Activated CD4-positive, alpha-beta T cell treated with anti-CD3 and anti-CD28 coated beads, Interleukin-2, amount 50 U/mL, for 24 hours (primary cell): ENCODE measurements at places on chromosomes 3 and 15.

DNA sequence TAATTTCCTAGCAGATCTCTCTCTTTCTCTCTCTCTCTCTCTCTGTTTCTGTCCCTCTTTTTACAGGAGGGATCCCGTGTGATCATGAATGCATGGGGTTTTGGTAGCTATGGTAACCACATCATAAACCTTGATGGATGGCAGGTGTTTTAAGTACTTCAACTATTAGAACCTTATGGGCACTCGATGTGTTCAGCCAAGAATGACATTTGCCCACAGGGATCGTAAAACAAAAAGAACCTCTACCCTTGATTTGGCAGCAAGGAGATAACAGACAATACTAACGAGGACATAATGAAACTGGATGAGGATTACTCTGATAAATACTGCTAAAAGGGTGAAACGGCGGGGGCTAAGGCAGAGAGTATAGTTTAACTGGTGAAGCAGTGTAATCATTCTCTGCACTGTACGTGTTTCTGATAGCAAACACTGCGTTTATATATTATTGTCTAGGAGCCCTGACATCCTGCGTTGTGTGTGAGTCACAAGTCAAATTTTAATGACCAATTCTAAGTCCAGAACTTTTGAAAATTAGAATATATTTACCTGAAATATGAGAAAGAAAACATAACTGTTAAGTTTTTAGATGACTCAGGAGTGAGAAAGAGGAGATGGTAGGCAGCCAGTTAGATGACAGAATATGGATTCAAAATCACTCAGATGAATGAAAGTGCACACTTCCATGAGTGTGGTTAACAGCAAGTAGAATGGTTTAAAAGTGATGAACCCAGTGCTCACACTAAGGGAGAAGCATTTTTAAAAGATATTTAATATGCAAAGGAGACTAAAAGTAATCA lies 80.3 kb downstream of the OTOL1 start:
- DNase-seq = no peak

GRCh38 chr3:192188218-192188835 lies 539.0 kb downstream of the FGF12 start:
- DNase-seq = no peak

- no peak for DNase-seq
Measured at GRCh38 chr15:22925875-22926274, 54.3 kb downstream of the CYFIP1 start.

DNA sequence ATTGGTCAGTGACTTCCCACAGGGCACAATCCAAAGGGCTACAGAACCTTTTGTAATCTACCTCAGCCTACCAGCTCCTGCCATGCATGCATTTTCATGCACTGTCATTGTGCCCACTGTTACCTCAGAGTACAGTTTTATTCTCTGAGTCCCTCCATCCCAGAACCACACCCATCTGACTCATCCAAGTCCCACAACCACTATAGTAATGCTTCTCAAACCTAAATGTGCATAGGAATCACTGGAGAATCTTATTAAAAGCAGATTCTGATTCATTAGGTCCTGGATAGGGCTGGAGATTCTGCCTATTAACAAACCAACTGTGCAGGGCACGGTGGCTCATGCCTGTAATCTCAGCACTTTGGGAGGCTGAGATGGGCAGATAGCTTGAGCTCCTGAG lies 3.7 kb upstream of the B3GALNT1 start:
- DNase-seq = no peak

DNA sequence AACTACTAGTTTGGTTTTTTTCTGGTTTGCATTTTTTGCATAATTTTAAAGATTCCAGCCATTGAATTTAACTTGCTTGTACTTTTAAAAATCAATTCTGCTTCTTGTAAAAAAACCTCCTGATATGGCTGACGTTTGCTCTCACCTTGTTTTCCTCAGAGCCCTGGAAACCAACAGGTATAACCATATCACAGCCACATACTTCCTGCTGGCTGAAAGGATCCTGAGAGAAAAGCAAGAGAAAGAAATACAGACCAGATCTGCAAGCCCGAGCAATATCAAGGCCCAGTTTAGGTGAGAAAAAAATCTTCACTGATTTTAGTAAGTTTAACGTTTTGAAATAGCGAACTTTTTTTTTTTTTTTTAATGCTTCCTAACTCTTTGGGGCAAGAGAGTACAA lies 56.8 kb downstream of the SNRK start:
- DNase-seq = no peak

- no peak for DNase-seq
Measured at GRCh38 chr3:139468399-139468798, 7.9 kb downstream of the RBP2 start.

DNA sequence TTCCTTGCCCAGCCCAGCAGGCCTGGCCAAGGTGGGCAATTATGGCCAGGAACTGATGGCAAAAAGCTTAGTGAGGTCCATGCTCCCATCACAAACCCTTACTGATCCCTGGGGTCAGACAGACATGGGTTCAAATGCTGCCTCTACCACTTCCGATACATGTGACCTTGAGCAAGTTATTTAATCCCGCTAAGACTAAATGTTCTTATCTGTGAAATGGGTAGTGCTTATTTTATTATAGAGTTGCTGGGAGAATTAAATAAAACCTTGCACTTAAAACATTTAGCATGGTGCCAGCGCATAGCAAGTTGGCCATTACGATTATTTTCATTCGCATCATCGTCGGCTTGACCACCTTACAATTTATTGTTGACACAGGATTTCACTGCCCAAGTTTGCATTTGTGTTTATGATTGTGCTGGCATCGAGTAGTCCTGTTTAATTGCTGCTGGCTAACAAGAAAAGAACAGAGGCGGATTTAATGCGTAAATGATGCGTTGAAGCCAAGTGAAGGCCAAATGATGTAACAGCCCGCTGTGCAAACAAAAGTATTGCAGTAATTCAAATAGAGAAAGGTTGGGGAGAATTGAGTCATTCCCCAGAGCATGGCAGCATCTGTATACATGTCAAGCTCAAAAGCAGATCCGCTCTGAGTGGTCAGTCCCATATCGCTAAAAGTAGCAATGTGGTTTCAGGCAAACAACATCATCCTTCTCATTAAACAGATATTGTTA lies 7.3 kb upstream of the FURIN start:
- DNase-seq = no peak

DNA sequence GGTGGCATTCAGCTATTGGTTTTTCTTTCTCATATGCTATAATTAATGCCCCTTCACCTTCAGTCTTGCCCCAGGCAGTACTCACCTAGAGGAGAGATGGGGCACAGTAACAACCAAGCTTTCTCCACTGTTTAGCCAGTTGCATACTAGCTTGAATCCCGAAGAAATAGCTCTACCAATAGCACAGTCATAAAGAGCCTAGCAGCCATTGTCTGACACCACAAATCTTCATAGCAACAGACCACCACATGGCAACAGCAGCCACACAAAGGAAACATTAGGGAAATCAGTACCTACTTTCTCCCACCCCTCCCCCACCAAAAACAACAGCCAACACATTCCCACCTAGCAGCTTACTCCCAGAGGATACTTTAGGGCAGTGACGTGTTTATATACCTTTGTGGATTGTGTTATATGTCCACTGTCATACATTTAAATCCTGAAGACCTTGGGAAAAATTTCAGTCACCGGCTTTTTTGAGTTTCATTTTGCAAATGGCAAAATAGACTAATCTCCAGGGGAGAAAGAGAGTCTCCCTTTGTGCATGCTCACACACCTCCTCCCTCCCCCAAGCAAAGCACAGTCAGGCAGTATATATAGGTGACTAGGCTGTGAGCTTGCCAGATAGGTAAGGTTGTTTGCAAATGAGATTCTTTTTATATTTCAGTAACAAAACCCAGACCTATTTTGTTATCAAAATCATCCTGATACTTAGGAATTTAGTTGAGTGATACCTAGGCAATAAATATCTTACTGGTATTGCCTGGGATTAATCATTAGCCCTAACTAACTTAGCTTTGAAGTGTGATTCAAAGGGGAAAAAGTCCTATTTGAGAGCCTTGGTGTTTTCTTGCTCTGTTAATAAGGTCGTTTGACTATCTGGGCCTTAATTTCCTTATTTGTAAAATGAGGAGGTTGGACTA lies 140.6 kb downstream of the RBPMS2 start:
- DNase-seq = no peak

DNA sequence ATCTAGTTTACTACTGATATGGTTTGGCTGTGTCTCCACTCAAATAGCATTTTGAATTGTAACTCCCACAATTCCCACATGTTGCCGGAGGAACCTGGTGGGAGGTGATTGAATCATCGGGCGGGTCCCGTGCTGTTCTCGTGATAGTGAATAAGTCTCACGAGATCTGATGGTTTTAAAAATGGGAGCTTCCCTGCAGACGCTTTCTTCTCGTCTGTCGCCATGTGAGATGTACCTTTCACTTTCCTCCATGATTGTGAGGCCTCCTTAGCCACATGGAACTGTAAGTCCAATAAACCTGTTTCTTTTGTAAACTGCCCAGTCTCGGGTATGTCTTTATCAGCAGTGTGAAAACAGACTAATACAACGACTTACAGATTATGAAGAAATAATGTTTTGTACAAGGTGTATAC lies 35.6 kb upstream of the PYDC2 start:
- no peak for DNase-seq

- DNase-seq = no peak
Measured at GRCh38 chr3:8817486-8817885, 48.1 kb upstream of the OXTR start.

DNA sequence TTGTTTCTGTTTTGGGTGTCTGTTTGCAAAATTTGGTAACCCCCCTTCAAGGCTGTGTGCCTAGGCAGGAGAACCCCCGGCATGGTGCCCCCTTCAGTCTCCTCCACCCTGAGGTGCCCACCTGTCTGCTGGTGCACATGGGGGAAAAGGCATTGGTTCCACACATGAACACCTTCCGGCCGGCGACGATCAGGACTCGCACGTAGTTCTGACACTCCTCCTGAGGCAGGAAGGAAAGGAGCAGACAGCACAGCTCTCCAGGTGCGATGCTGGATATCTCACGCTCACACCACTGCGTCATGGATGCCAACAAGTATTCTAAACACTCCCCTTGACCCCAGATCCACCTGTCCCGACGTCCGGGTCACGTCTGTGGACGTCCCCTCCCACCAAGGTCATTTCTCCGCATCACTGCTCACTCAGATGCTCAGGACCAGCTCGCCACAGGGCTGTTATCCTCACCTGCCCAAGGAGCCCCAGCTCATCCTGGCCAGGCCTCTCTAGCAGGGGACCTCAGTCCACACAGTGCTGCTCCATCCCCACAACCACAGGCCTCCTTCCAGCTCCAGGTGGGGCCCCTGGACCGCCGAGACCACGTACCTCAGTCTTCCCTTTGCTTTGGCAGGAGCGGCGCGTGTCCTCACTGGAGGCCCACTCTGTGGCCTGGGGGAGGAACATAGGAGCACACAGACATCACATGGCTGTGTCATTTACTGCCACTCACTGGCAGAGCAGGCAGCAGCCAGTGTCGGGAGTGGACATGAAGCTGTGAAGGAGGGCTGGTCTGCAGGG lies 99.0 kb downstream of the SEMA5B start:
- no peak for DNase-seq

DNA sequence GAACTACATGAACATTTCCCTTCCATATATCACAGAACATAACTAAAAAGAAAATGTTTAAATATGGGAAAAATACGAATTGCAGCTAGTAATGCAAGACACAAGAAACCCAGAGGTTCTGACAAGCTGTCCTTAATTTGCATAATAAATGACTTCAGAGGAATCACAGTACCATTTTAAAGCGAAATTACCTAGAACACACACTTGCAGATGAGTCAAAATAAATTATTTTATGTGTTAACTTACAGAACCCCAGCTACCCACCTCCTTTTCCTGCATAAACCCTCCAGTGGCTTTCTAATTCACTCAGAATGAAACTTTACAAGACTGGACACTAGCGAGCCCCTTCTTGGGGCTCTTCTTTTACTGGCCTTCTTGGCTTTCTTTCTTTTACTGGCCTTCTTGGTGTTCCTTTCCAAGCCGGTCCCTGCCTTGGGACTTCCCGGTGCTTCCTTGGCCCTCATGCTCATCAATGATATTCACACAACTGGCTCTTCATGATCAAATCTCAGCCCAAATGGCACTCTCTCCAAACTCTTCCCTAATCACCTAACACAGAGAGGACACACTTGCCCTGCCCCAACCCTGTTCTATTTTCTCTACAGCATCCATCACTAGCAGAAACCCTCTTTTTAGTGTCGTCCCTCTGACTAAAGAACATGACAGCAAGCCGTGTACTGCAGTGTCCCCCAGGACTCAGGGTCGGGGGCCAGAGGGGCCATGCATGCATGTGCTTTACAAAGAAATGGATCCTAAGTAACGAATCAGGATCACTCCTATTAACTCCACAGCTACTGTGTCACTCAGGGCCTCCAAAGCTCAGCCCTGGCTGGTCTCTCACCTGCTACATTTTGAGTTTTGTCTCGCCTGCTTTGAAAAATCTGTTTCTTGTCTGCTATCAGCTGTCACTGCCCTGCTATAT lies 4.8 kb downstream of the CHSY1 start:
- DNase-seq = no peak

DNA sequence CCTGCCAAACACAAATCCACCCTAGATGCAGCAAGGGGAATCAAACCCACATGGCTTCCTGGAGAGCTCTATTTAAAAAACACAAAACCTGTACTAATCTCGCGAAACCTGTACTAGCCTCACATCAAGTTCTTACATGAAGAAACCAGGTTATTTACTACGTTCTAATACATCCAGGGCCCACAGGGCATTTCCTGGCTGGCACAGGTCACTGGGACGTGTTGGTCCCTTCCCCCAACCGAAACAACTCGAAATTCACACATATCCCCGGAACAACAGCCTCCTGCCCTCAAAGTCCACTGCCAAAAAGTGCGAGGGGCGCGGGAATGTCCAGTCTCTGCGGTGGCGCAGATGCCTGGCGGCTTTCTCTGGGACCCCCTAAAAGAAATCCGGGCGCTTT lies 955 bp downstream of the CDCP1 start:
- DNase-seq = no peak

DNA sequence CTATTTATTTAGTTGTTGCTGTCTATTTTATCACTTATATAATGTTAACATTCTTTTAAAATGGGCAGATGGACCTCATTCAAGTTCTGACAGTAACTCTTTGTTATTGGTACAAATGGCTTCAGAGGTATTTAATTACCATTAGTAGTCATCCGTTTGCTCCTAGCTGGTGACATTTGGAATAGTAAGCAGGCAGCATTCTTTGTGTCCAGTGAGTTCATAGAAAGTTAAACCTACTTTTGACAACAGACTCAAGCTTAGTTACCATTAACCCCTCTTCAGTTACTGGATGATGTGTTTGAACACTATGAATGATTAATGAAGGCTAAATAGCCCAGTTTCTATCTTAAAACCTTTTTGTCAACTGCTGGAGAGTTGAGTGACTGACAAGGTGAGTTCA lies 500.7 kb upstream of the ATP11B start:
- DNase-seq = no peak

- no peak for DNase-seq
Measured at GRCh38 chr3:66138336-66139313, 82.2 kb upstream of the SLC25A26 start.

DNA sequence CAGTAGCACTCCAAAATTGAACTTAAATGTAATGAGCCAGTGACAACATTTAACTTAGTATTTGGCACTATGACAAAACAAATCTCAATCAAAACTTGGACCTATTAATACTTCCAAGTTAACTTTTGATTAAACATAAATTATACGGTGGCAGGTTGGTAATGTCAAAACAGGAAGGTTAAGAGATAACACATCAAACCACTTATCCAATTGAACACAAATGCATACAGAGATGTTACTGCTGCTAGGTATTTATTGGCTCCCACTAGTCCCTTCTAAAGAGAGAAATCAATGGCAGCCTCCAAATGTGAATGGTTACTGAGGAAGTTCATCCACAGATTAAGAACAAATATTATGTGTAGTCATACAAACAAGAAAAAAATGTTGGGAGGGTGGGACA lies 1.8 kb downstream of the GSK3B start:
- DNase-seq = no peak
